Glutamatergic neuron (in vitro differentiated cells): ENCODE measurements at places on chromosomes 5 and 9. TPM values are rescaled to one million over a fixed set of nuclear protein-coding genes. Genes with fewer than 3 reads are reported as not detected.

GRCh38 chr9:104775574-104775936 lies 11.6 kb downstream of the NIPSNAP3B start:
- no peak for DNase-seq

DNA sequence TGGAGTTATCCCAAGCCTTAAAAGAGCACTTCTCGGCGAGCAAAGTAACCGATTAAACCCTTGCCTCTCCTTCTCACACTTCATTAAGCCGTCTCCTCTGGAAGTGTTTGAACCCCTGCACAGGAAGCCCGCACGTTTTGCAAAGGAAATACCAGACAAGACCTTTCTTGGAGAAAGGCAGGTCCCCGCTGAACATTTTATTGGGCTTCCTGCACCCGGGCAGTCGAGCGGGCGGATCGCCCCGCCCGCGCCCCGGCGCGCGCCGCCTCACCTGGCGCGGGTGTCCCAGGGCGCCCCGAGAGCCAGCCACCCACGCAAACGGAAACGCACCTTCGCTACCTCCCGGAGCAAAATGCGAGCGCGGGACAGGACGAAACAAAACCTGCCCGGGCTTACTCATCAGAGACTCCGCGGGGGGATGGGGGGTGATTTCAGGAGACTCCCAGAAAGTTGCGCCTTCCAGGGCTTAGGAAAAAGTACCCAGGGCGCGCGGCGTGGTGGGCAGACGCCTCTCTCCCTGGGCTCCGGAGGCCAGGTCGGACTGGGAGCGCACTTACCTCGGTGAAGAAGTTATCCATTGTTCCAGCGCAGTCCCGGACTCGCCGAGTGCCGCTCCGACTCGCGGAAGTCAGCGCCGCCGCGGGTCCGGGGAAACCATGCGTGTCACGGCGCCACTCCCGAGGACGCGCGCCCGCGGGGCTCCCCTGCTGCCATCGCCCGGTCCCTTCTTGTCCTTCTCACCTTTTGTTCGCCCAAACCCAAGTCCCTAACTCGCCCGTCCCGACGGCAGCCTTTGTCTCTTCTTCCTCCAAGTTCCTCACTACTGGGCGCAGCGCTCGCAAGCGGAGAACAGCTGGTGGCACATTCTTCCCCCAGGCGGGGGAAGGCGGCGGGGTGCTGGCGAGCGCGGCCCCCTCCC lies 598 bp downstream of the MYO10 start:
- peak; percentile 56 for DNase-seq

DNA sequence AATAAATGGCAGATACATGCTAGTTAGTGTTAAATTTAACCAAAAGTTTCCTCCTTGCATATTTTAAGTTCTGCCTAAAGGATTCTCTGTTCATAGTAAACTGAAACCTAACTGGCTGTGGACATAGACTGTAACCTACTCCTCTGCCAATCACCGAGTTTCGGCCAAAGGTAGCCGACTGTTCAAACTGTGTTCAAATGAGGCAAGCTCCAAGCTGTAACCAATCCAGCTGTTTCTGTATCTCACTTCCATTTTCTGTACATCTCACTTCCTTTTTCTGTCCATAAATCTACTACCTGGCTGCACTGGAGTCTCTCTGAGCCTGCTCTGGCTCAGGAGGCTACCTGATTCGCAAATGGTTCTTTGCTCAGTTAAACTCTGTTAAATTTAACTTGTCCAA lies 44.1 kb downstream of the KCNV2 start:
- DNase-seq: no peak

- DNase-seq: no peak
Measured at GRCh38 chr9:87855061-87855460, 27.6 kb upstream of the SPATA31E1 start.

DNA sequence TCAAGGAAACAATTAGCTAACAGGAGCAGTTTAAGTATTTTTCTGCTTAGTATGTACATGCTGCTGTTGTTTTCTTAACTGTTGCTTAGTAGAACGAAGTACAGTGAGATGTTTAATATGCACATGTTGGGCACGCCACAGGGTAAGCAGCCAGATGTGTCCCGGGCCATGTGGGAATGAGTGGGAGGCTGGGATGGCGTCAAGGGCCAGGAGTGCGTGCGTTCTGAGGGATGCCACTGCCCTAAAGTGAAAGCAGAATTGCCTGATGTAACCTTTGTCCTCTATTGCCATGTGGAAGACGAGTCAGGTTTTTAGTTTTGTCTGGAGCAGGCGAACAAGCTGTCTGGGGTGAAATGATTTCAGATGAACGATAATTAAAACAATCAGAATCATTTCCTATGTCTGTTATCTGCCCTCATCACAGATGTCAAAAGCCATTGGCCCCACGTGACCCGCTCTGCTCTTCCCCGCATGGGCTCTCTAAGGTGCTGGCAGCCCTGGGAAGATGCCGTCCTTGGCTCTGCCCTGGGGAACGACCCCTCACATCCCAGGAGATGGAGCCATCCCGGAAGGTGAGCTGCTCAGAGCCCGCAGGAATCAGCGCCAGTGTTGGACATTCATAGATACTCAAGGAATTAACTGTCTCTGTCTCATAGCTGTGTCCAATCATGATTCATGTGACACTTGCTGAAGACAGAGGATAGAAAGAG lies 356.6 kb upstream of the IRX4 start:
- no peak for DNase-seq

- DNase-seq: no peak
Measured at GRCh38 chr9:116059466-116059865, 94.1 kb upstream of the PAPPA start.

DNA sequence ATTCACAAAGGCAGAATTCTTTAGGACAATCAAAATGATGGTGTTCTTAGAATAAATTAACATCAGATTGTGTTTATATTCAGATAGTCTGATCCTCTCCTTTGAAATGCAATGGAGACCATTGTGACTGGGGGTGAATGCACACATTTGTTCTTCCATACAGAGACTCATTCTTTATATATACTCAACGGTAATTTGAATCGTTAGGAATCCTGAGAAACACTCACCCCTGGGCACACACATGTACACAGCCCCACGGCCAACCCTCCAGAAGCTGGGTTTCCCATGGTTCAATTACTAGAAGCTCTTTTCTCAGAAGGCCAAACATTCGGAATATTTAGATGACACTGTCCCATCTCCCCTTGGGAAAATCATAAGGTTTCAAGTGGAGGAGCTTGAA lies 57.5 kb upstream of the EPB41L4B start:
- no peak for DNase-seq

GRCh38 chr9:14312719-14313377 lies 1.1 kb downstream of the NFIB start:
- DNase-seq: peak; percentile 61

DNA sequence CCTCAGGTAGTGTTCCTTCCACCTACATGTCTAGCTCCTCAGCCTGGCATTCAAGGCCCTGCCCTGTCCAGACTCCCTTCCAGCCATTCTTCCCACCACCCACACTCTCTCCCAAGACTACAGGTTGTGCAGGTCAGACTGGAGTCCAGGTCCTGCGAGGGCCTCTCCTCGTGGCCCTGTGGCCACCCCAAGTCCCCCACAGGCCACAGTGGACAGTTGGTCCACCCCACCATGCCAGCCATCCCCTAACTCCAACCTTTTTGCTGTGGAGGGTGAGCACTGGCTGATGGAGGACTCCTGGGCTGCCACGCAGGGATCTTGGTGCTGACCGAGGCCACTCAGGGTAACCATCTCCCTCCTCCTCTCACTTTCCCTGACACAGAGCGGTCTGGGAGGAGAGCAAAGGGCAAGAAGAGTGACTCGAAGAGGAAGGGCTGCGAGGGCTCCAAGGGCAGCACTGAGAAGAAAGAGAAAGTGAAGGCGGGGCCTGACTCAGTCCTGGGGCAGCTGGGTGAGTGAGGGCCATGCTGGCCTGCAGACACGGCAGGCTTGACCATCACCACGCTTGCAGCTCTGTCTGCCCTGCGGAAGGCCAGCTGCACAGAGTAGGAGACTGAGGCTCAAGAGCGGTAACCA lies 51.0 kb downstream of the JADE2 start:
- DNase-seq: no peak

DNA sequence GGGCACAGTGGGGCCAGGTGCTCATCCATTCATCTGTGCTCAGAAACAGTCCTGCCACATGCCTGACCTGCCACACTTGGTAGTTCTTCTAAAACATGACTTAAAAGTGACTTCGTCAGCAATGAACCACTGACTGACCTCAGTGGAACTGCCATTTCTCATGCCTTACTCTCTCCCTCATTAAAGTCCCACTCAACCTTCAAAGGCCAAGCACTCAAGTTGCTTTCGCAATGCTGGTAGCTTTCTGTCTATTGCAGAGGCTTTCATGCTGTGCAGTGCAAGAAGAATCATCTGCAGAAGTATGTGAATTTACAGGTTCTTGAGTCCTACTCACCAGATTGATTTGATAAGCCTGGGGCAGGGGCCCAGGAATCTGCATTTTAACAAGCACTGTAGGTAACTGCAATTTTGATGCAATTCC lies 23.9 kb downstream of the B4GALT1 start:
- no peak for DNase-seq

GRCh38 chr5:90602681-90603080 lies 44.1 kb downstream of the ADGRV1 start:
- DNase-seq: no peak

- DNase-seq: no peak
Measured at GRCh38 chr5:148403344-148403743, 19.6 kb downstream of the FBXO38 start.

- DNase-seq: no peak
Measured at GRCh38 chr9:120474591-120475243, 105.2 kb downstream of the CDK5RAP2 start.

- DNase-seq: no peak
Measured at GRCh38 chr5:53575831-53576230, 15.4 kb downstream of the NDUFS4 start.

- no peak for DNase-seq
Measured at GRCh38 chr9:100287186-100287585, 65.6 kb downstream of the TEX10 start.

GRCh38 chr9:99160173-99160572 lies 55.3 kb downstream of the TGFBR1 start:
- no peak for DNase-seq

DNA sequence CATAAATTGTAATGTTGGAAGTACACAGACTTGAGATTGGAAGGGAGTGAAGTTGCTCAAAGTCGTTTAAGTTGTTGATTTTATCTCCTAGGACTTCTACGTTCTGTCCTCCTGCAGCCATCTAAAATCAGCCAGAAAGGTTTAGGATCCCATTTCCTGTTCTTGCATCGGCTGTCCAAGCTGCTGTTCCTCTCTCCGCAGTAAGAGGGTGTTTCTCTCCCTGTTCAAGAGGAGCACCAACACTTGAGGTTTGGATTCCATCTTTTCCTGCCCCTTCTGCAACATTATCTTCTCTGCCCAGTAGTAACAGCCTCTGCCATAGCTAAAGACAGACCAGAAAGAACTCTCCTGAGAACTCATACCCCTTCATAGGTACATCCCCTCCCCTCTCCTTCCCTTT lies 373.4 kb downstream of the GADD45G start:
- no peak for DNase-seq

GRCh38 chr5:3609120-3609681 lies 13.6 kb downstream of the IRX1 start:
- DNase-seq: no peak

DNA sequence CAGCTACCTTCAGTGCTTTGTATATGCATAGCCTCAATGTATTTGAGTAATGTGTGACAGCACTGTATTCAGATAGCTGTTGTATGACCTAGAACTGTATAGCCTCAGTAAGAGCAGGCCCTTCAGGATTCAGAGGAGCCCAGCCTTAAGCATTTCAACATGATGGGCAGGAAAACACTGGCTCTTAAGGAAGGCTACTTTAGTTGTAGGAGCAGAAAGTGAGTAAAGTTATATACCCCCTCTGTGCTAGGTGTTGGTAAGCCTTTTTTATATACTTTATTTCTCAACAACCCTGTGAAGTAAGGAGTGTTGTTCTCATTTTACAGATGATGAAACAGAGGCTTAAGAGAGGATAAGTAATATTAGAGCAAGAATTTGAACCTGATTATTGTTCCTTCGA lies 1.5 kb upstream of the GPR21 start:
- no peak for DNase-seq

- no peak for DNase-seq
Measured at GRCh38 chr9:71079451-71079850, 42.0 kb downstream of the TRPM3 start.

GRCh38 chr9:16252616-16253015 lies 617.9 kb downstream of the BNC2 start:
- DNase-seq: no peak

CTNNAL1 gene
- 13.7 TPM for total RNA-seq

TLX3 gene
- total RNA-seq: 161 TPM

DDX4 gene
- 0.27 TPM for total RNA-seq

STPG3 gene
- not detected for total RNA-seq

MOB3B gene
- 1.8 TPM for total RNA-seq

LYRM7 gene
- 6.4 TPM for total RNA-seq

C1QTNF3 gene
- 9.0 TPM for total RNA-seq

GFI1B gene
- not detected for total RNA-seq

EHMT1 gene
- 162 TPM for total RNA-seq

SOX30 gene
- not detected for total RNA-seq

FOXD4L5 gene
- total RNA-seq: not detected
